ENCODE measurements at places on chromosomes 16 and 17. TPM values are rescaled to one million over a fixed set of nuclear protein-coding genes. Genes with fewer than 3 reads are reported as not detected.

GRCh38 chr17:46158323-46159296, 34.6 kb downstream of the KANSL1 start:
- H3K27ac ChIP-seq = no peak overlapping the region
- H3K36me3 ChIP-seq = no peaks in the 10 kb centered on the region
- no peaks in the 10 kb centered on the region for H3K27me3 ChIP-seq
- peaks cover 4% of the 10 kb centered on the region for H3K4me1 ChIP-seq
- no peak overlapping the region for H3K4me3 ChIP-seq

GRCh38 chr17:57762452-57763395, 17.6 kb upstream of the CCDC182 start:
- H3K27ac ChIP-seq = no peak overlapping the region
- no peaks in the 10 kb centered on the region for H3K36me3 ChIP-seq
- H3K27me3 ChIP-seq = no peaks in the 10 kb centered on the region
- no peak for DNase-seq
- H3K4me1 ChIP-seq = no peaks in the 10 kb centered on the region

DNA sequence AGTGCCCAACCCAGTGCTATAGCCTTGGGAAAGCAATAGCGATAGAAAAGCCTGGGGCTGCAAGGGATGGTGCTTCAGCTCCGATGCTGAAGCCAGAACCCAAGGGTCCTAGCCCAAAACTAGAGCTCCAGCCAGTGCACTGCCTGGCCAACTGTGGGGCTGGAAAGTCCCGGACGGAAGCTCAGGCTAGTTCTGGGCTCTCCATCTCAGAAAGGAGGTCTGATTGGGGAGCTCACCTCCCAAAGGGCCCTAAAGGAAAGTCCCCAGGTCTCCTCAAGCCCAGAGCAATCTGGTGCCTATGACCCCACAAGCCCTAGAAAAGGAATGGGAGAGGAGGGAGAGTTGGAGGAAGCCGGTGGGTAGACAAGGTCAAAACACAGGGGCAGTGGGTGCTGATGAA, 2.0 kb upstream of the ABCC3 start:
- no peaks in the 10 kb centered on the region for H3K27me3 ChIP-seq
- no peak overlapping the region for H3K4me3 ChIP-seq
- no peaks in the 10 kb centered on the region for H3K36me3 ChIP-seq
- H3K27ac ChIP-seq = no peak overlapping the region

- peaks cover 3% of the 10 kb centered on the region for H3K36me3 ChIP-seq
- DNase-seq = no peak
- H3K4me1 ChIP-seq = no peaks in the 10 kb centered on the region
Observed at GRCh38 chr16:476039-476438, 50.6 kb downstream of the RAB11FIP3 start.

DNA sequence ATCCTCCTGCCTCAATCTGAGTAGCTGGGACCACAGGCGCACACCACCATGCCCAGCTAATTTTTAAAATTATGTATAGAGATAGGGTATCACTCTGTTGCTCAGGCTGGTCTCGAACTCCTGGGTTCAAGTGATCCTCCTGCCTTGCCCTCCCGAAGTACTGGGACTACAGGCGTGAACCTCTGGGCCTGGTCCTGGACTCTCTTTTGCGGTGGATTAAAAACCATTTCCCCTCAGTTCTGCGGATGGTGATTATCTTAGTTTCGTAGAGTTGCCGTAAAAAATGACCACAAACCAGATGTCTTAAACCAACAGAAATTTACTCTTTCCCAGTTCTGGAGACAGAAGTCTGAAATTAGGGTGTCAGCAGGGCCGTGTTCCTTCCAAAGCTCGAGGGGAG, 28.8 kb downstream of the MGAT5B start:
- H3K4me1 ChIP-seq = no peaks in the 10 kb centered on the region
- no peaks in the 10 kb centered on the region for H3K36me3 ChIP-seq
- no peak overlapping the region for H3K4me3 ChIP-seq

GRCh38 chr16:11087691-11088073, 143.3 kb downstream of the CLEC16A start:
- no peaks in the 10 kb centered on the region for H3K27me3 ChIP-seq
- no peaks in the 10 kb centered on the region for H3K4me1 ChIP-seq
- no peak overlapping the region for H3K27ac ChIP-seq
- H3K4me3 ChIP-seq = no peak overlapping the region

GRCh38 chr17:81909966-81910839, 996 bp downstream of the PCYT2 start:
- peaks cover 16% of the 10 kb centered on the region for H3K36me3 ChIP-seq
- no peak for DNase-seq
- H3K4me3 ChIP-seq = peak overlapping the region; percentile 87
- peaks cover 41% of the 10 kb centered on the region for H3K4me1 ChIP-seq

- H3K4me3 ChIP-seq = no peak overlapping the region
- H3K36me3 ChIP-seq = peaks cover 2% of the 10 kb centered on the region
- H3K27ac ChIP-seq = no peak overlapping the region
- DNase-seq = no peak
- H3K4me1 ChIP-seq = no peaks in the 10 kb centered on the region
- H3K27me3 ChIP-seq = no peaks in the 10 kb centered on the region
Observed at GRCh38 chr17:75689441-75689873, 22.3 kb downstream of the SAP30BP start.

The ADAMTS18 gene
- total RNA-seq = under 0.01 TPM

The SCGB1C2 gene
- total RNA-seq = not detected

The KRT9 gene
- not detected for total RNA-seq

The FOXL1 gene
- not detected for total RNA-seq
